ENCODE measurements at places on chromosomes 5 and 9.

- DNase-seq, result no peak
- no peak overlapping the region for H3K4me3 ChIP-seq
- peaks cover 2% of the 10 kb centered on the region for H3K36me3 ChIP-seq
- no peak overlapping the region for H3K27ac ChIP-seq
Measured at GRCh38 chr5:59423021-59423420, 470.5 kb downstream of the PDE4D start.

- peaks cover 4% of the 10 kb centered on the region for H3K4me1 ChIP-seq
- H3K36me3 ChIP-seq, result no peaks in the 10 kb centered on the region
Measured at GRCh38 chr5:149182241-149182640, 40.9 kb downstream of the ABLIM3 start.

DNA sequence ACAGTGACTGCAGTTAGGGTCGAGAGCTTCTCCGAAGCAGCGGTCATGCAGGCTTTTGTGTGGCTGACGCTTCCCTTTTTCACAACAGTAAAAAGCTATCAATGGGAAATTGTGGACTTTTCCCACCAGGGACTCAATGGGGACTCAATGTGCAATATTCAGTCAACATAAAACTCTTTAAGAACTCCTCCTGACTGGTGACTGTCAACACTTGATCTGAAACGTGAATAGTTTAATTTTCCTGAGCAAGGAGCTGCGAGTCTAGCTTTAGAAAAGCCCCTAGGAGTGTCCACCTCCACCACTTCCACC lies 28.7 kb downstream of the EXOC3 start:
- H3K4me3 ChIP-seq, result no peak overlapping the region
- H3K4me1 ChIP-seq, result no peaks in the 10 kb centered on the region
- no peaks in the 10 kb centered on the region for H3K36me3 ChIP-seq
- no peak for DNase-seq
- H3K27me3 ChIP-seq, result no peaks in the 10 kb centered on the region

- no peaks in the 10 kb centered on the region for H3K36me3 ChIP-seq
- no peak overlapping the region for H3K4me3 ChIP-seq
- no peaks in the 10 kb centered on the region for H3K27me3 ChIP-seq
- no peaks in the 10 kb centered on the region for H3K4me1 ChIP-seq
- no peak for DNase-seq
Measured at GRCh38 chr9:136955943-136956335, 3.9 kb downstream of the LCN12 start.

DNA sequence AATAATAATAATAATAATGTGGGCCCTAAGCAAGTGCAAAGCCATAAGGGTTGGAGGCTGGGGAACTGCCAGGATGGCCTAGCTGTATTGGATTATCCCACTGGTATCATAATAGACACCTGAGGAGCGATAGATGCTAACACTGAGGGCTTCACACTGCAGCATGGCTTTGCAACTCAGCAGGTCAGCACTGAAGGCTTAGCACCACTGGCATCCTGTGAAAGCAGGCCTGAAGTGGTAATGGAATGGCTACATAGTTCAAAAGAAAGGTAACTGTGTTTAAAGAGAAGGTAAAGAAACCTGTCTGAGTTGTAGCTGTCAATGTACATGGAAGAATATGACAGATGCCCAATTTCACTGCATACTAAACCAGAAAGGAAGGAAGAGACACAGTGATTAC lies 359.0 kb downstream of the OSTF1 start:
- no peak overlapping the region for H3K27ac ChIP-seq
- DNase-seq, result no peak
- H3K36me3 ChIP-seq, result no peaks in the 10 kb centered on the region
- H3K27me3 ChIP-seq, result no peaks in the 10 kb centered on the region
- no peak overlapping the region for H3K4me3 ChIP-seq
- H3K4me1 ChIP-seq, result peaks cover 4% of the 10 kb centered on the region

DNA sequence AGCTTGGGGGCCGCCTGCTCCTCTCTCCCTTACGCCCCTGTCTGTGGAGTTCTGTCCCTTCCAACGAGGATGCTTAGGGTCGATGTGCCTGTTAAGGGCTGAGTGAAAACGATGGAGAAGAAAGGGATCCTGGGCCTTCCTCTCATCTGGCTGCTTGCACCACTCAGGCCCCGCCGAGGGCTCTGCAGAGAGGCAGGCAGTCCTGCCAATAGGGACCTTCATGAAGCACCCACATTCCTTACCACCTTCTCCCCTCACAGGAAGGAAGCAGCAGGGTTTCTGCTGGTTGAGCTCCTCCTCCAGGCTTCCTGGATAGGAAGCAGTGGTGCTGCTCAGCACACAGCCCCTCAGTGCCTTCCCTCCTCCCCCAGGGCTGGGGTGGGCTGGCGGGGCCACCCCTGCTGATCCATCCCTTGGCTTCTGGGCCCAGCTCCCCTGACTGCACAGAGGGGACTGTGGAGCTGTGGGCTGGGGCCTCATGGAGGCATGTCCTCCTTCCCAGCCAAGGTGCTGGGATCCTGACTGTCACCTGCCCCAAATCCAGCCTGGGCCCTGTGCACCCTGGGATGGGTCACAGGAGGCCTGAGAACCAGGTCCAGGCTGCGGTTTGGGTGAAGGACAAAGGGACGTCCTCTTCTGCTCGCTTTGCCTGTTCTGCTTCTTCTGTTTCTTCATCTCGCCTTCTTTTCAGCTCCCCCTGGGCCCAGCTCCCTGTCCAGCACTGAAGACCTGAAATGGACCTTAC lies 50.5 kb downstream of the AHRR start:
- H3K36me3 ChIP-seq, result no peaks in the 10 kb centered on the region
- H3K4me3 ChIP-seq, result no peak overlapping the region
- no peak overlapping the region for H3K27ac ChIP-seq
- DNase-seq, result peak; percentile 55
- no peaks in the 10 kb centered on the region for H3K4me1 ChIP-seq
- H3K27me3 ChIP-seq, result no peaks in the 10 kb centered on the region

DNA sequence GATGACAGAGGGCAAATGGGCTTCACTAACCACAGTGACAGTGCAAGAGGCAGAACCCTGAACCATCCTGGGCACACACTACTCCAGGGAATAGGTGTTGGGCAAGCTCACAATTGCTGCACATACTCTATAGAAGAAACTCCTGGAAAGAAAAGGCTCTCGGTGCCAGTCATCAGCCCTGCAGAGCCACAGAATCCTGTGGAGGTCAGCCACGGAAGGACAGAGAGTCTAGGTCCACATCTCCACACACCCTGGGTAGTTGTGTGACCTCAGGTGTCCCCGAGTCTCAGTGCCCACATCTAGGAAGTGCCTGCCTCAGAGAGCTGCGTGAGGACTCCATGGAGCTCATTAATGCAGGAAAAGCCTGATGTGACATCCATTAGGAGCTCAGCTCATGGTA lies 16.0 kb upstream of the ANGPTL2 start:
- H3K4me3 ChIP-seq, result no peak overlapping the region
- H3K27me3 ChIP-seq, result no peaks in the 10 kb centered on the region
- H3K4me1 ChIP-seq, result peaks cover 4% of the 10 kb centered on the region
- H3K27ac ChIP-seq, result no peak overlapping the region
- DNase-seq, result no peak
- no peaks in the 10 kb centered on the region for H3K36me3 ChIP-seq

GRCh38 chr5:62496876-62497275 lies 81.7 kb upstream of the LRRC70 start:
- H3K4me3 ChIP-seq, result no peak overlapping the region
- no peaks in the 10 kb centered on the region for H3K27me3 ChIP-seq

GRCh38 chr5:110104726-110105669 lies 415.3 kb downstream of the MAN2A1 start:
- no peaks in the 10 kb centered on the region for H3K27me3 ChIP-seq
- H3K4me3 ChIP-seq, result no peak overlapping the region
- no peak for DNase-seq
- peaks cover 15% of the 10 kb centered on the region for H3K4me1 ChIP-seq

Data from aorta (tissue), 5 donors.